CD4-positive, alpha-beta T cell treated with Interleukin-17A for 4 hours (primary cell): ENCODE measurements at places on chromosomes 11 and 22.

DNA sequence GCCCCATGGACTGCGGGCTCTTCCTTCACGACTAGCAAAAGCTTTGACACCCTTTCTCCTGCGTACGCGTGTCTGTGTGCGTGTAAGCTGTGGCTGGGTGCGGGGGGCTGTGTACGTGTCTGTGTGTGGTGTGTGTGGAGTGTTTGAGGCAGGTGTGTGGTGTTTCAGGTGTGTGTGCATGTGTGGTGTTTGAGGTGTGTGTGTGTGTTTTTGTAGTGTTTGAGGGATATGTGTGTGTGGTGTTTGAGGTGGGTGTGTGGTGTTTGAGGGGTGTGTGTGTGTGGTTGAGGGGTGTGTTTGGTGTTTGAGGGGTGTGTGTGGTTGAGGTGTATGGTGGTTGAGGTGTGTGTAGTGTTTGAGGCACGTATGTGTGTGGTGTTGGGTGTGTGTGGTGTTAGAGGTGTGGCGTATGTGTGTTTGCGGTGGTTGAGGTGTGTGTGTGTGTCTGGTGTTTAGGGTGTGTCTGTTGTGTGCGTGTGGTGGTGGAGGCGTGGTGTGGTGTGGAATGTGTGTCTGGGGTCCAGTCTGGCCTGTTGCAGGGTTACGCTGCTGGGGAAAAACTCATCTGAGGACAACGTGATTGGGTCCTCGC lies 687 bp upstream of the ARSA start:
- no peak for DNase-seq

- DNase-seq: no peak
These were observed 11.6 kb downstream of the GRIK4 start for GRCh38 chr11:120523196-120523595.

DNA sequence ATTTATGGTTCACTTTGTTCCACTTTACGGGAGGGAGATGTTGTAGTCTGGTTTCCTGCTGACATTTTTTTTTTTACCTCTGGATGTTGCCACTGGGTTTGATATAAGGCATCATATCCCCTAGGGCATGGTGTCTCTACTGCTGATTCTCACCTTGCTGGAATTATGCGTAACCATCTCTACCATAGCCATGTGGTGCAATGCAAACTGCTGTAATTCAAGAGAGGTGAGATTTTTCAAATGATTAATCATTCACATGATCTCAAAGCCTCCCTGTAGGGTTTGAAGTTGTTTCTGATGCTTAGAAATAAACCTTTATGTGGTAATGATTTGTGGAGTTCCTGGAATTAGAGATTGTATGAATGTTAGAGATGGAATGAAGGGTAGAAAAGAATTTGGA lies 13.0 kb downstream of the MS4A3 start:
- DNase-seq: no peak

GRCh38 chr11:4455419-4455818 lies 6.3 kb downstream of the OR52K2 start:
- DNase-seq: no peak

GRCh38 chr11:65571420-65571819 lies 918 bp upstream of the FAM89B start:
- no peak for DNase-seq

DNA sequence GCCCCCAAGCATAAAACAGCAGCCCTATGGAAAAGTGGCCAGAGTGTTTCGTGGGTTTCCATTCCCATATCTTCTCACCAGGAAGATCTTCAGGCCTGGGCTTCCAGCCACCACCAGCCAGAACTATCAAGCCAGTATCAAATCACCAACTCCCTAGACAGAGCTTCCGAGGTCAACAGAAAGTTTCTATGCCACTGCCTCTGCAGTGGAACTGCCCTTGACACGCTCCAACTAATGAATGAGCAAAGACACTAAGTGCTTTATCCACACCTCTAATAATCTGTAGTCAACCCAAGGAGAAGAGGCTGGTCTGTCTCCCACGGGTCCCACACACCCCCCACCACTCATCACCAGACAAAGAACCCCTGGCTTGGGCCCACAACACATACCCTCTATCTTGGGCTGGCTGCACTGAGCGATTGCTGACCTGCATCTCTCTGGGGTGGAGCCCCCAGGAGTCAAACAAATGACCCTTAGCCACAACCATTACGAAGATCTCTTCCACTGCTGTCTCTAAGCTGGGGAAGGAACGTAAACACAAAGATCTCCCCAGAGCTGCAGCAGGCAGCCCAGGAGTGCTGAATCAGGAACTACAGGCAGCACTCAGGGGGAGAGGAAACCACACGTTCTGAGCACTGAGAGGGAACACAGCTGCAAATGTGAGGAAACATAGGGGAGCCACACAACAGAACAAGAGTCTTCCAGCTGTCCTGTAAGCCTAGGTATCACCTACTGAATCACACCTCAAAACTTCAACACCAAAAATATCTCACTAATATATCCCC lies 9.7 kb downstream of the OR5AN1 start:
- DNase-seq: no peak

GRCh38 chr11:132655187-132655855 lies 877.0 kb downstream of the OPCML start:
- DNase-seq: no peak
